H7 (cell line): ENCODE measurements at places on chromosomes 11 and 22. TPM values are rescaled to one million over a fixed set of nuclear protein-coding genes. Genes with fewer than 3 reads are reported as not detected.

The NCF4 gene
- total RNA-seq: not detected in 2 replicates

The TSPAN4 gene
- 101 and 117 TPM in 2 replicates for total RNA-seq

The UBQLN3 gene
- not detected in 2 replicates for total RNA-seq

The SLC22A12 gene
- not detected in 2 replicates for total RNA-seq

DNA sequence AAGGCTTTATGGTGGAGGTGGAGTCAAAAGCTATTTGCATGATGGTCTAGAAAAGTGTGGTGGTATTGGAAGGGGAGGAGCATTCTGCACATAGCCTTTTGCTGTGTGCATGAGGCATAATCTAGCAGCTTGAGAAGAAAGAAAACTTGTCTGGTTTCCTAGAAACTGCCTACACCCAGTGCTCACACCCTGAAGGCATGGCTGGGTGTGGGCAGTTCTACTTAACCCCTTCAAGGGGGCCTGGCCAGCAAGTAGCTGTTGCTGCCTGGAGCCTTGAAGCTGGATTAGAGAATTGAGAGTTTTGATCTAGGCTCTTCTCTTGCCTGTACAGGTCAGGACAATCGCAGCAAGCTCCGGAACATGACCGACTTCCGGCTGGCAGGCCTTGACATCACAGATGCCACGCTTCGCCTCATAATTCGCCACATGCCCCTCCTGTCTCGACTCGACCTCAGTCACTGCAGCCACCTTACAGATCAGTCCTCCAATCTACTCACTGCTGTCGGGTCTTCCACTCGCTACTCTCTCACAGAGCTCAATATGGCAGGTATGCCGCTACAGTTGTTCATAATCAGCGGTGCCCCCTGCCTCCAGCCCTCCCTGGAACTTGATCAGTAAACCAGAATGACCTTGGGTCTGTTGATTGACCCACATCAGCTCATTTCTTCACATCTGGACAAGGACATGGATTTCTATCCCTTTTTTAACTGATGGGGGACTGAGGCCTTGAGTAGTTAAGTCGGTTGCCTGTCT lies 12.2 kb upstream of the GRK2 start:
- no peak for DNase-seq

- no peak for DNase-seq
These were observed 42.9 kb downstream of the LRRC32 start for GRCh38 chr11:76627606-76628005.

DNA sequence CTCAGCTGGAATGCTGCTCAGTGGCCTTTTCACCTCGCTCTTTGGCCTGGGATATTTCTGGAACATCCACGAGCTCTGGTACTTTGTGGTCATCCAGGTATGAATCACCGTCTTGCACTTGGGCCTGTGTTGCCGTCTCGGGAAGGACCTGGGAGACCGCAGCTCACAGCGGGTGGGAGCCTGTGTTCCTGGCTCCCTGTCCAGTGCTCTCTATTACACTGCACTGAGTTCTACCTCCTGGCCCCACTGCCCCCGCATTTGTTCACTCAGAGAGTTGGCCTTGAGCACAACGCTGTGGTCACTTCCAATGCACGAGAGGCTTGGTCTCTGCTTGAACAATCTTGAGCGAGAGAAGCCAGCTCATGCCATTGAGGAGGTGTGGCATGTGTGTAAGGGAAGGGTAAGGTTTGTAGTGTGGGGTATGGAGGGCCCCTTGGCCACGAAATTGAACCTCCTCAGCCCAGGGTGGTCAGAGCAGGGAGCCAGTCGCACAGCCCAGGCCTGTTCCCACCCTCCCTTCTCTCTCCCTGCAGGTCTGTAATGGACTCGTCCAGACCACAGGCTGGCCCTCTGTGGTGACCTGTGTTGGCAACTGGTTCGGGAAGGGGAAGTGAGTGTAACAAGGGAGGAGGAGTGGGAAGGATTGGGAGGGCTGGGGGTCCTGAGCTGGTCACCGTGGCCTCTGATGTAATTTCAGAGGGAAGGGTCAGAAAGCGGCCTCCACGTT lies 16.2 kb downstream of the SLC37A2 start:
- no peak for DNase-seq

DNA sequence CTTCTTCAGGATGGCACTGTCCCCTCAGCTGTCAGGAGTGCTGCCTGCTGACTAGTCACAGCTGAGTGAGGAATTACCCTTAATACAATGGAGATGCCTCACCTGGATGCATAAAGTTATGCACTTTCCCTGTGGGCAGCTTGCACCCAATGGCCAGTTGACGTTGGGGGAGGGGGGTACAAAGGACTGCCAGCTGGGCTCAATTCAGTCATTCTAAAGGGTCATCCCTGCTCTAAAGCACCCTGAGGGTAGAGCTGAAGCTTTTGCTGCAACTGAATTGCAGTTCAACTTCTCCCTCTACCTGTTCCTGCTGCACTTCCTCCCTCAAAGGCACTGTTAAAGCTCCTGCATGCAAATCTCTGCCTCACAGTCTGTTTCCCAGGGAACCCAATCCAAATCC lies 147.8 kb upstream of the SESN3 start:
- peak; percentile 51 for DNase-seq

DNA sequence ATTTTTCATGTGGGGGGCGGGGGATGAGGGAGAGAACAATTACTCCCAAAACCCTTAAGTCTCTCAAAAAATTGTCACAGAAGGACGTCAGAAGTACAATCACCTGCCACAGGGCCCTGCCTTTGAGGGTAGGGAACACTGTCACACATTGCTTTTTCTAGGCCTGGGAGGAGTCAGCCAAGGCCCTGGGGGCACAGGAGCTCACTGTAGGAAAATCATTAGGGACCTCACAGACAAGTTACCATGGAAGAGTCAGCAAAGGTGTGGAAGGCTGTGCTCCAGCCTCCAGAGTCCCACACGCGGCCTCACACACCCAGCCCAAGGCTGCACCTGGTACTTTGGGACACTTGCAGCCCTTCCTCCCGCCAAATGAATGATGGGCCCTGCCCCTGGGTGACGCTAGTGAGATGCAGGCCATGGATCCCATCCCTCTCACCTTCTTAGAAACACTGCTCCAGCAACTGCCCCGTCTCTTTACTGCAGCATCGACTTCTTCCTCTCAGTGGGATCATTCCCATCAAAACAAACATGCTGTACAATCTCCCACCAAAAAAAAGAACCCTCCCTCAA lies 3.3 kb downstream of the PLEKHA7 start:
- peak; percentile 51 for DNase-seq

DNA sequence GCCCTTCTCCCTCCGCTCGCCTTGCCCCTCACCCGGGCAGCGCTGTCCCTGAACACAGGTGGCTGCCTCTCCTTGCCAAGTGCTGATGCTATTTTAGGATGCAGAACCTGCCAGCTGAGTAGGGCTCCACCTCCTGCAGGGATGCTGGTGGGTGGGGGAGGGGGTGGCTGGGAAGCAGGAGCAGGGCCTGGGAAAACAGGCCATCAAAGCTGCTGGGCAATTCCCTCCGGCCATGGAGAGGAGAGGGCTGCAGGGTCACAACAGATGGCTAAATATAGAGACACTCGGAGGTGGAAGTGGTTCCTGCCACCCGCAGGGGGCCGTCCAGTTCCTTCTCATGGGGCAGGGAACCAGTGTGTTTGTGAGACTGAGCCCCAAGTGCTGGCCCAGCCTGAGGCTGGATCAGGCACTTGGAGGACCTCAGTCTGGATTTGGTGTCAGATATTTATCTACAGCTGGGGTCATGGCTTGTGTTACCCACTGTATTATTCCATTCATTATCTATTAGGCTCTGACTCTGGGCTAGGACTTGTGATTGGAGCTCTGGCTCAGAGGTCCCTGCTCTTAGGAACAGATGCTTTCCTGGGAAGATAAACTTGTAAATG lies 59.6 kb downstream of the LRRC32 start:
- DNase-seq: peak; percentile 69

- DNase-seq: peak; percentile 70
These were observed 26.5 kb downstream of the RPL27A start for GRCh38 chr11:8709002-8709672.

DNA sequence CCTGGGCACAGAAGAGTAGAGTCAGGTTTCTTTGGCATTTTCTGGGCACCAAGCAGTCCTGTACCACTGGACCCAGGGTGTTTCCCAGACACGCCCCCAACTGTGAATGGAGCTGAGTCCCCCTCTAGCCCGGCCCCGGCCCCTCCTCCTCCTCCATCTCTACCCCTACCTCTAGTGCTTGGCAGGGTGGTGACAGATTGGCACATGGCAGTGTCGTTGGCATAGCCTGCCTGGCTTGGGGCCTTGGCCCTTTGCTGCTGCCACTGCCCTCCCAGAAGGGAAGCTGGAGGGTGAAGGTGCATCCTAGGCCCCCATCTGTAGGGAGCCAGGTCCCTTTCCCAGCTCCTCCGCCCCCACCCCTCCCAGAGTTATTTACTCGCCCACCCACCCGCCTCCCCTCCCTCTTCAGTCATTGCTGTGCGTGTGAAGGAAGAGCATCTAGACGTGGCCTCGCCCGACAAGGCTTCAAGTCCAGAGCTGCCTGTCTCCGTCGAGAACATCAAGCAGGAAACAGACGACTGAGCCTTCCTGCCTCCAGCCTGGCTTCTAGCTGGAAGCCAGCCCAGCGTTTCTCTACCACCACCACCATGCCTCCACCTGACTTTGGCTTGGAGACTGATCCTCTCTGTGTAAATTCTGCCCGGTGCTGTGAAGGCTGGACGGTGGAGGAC lies 10.9 kb downstream of the CHADL start:
- DNase-seq: peak; percentile 44

- DNase-seq: no peak
These were observed 111.4 kb downstream of the SERGEF start for GRCh38 chr11:17901481-17901880.
